ENCODE measurements at places on chromosomes 16 and 17.

- no peak for DNase-seq
Measured at GRCh38 chr17:81682565-81683207, 911 bp downstream of the ARL16 start.

DNA sequence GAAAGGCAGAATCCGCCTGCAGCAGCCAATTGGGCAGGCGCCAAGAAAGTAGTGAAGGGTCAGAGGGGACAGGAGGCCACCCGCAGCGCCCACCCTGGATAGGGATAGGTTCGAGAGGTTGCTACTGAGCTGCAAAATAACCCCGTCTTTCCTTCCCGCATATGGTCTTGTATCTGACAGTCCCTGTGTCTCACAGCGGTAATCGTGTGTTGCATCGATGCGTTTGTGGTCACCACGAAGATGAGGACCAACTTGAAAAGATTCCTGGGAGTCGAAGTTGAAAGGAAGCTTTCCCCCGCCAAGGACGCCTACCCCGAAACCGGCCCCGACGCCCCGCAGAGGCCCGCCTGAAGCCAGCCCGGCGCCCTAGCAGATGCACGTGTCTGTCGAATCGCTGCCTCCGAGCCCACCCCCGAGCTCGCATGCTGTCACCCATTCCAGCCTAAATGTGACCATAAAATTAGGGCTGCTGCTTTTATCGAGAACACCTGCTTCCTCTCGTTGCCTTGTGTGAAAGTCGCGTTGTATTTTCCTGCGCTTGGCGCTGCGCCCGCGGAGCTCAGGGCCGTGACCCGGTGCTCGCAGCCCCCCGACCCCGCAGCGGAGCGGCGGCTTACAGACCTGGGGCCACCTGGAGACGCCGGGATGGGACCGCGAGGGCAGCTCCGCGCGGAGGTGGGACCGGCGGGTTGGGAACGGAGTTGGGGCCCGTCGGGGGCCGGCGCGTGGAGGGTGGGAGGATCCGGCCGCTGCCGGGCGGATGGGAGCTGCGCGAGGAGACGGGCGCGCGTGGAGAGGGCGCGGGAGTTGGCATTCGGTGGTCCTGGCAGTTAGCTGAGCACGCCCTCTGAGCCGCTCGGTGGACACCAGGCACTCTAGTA lies at the start of gene CMTM2:
CMTM2 (plus strand) TSS at position 813 of the 881 bp plus-strand sequence. CDS start 145 bp downstream, outside the sequence.
- DNase-seq = peak; percentile 42

DNA sequence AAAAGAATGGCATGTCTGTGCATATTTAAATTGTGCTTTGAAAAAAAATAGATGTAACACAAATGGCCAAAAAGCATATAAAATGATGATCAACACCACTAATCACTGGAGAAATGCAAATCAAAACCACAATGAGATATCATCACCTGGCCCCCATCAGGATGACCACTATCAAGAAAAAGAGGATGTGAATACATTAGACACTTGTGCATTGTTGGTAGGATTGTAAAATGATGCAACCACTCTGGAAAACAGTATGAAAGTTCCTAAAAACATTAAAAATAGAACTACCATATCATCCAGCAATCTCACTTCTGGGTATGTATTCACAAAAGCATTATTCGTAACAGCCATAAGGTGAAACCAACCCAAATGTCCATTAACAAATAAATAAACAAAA lies 91.5 kb downstream of the SPAG9 start:
- DNase-seq = no peak

DNA sequence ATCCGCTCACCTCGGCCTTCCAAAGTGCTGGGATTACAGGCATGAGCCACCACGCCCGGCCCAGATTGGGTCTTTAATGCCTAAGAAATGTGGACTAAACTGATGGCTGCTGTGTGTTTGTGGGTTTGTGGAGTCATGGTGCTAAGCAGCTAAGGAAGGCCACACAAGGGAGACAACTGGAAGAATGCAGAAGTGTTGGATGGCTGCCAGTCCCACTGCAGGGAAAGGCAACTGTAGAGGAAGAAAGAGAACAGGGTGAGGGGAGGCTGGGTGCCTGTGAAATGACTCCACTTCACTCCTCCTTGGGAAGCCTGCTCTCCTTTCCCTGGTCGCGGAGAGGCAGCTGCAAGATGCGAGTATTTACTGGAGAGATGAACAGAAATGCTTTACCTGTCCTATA lies 23.5 kb upstream of the SIAH1 start:
- no peak for DNase-seq

DNA sequence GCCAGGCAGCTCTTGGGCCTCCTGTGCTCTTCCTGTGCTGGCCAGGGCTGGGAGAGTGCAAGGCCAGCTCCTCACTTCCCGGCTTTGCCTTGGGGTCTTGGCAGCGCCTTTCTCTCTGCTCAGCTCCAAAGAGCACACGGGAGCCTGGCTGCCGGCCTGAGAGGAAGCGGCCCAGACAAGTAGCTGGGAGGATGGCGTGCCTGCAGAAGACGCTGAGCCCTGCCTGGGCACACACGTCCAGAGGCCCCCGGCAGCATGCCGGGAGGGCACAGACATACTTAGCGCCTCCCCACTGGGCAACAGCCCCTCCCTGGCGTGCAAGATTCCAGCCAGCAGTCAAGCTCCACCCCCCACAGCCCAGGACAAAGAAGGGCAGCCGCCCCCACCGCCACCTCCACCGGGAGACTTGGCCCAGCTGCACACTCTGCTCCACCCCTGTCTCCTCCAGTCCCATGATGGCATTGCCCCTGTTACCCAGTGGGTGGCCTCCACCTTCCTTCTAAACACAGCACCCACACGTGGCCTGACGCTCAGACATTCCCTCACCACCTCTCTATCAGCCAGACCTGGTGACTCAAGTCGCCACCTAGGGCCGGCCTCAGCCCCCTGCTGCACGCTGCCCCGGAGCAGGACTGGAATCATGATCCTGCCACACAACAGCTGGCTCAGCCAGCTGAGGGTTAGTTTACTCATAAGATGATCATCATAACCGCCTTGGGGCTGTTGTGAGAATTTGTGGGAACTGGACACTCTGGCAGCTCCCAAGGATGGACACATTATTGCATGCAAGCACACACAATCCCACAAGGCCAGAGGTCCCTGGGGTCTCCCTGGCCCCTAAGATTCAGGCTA lies 12.4 kb downstream of the SGCA start:
- peak; percentile 60 for DNase-seq

GRCh38 chr17:49061524-49061943 lies 64.3 kb downstream of the IGF2BP1 start:
- no peak for DNase-seq
